ENCODE measurements at places on chromosomes 1 and 21.

DNA sequence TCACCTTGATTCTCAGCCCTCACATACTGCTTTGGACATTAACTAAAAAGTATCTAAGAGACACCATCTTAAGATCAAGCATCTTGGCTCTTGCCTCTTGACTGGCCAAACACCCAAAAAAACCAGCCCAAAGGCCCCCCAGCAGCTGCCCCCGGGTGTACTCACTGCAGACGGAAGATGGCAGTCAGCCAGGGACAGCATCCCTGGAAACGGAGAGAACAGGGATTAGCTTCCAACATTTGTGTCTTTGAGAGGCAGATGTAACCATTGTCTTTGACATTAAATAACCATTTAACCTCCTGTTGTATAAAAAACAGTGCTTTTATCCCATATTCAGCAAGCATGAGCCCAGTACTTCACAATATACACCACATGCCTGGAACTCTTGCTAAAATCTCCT lies 11.3 kb downstream of the TMEM63A start:
- DNase-seq, result no peak

- DNase-seq, result no peak
These were observed 227.0 kb downstream of the FGGY start for GRCh38 chr1:59523745-59524450.

GRCh38 chr21:15872236-15872635 lies 142.5 kb downstream of the USP25 start:
- no peak for DNase-seq

DNA sequence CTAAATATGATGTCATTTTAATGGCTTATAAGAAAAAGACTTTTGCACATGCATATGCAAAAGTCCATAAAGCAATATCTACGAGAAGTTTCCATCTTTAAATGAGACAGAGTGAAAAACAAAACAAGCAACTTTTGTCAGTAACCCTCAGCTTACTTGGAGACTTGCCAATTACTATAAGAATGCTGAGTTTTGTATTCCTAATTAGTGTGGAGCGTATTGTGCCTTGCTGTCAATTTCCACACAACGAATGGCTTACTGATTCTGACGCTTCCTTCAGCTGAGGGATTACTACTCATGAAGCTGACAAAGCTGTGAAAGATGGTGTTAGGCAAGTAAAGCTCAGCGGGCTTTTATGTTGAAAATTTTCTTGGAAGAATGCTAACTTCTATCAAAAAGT lies 440.4 kb upstream of the ADAMTS5 start:
- DNase-seq, result no peak

DNA sequence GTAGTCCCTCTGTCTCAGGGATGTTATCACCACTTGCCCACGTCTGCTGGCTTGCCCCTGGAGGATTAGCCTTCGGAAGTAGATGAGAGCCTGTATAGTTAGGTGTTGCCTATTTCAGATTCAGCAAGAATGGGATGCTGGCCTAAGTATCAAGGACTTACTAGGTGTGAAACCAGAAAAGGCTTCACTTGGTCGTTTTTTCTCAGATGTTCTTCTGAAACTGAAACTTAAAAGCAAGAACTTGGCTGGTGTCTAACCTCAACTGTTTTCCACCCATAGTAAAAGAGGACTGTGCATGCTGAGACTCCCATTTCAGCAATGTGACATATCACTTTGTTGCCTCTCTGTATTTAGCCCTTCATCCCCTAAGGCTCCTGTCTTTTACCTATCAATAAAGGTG lies 67.0 kb upstream of the LRRC53 start:
- no peak for DNase-seq

DNA sequence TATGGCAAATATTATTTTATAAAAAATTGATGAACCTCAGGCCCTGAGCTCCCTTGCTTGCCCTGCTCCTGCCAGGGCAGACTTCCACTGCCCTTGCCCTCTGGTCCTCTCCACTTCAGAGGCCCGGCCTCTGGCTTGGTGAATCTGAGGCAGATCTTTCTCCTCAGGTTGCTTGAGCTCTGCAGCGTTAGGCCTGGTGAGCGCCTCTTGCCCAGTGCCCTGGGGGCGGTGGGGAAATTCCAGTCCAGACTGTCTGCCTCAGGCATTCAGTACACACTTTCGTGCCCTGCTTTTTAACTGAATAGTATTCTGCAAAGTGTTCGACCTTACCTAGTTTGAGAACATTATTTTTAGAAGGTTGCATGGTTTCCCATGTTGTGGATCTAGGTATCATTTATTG lies 98.2 kb downstream of the PCBP3 start:
- DNase-seq, result no peak

DNA sequence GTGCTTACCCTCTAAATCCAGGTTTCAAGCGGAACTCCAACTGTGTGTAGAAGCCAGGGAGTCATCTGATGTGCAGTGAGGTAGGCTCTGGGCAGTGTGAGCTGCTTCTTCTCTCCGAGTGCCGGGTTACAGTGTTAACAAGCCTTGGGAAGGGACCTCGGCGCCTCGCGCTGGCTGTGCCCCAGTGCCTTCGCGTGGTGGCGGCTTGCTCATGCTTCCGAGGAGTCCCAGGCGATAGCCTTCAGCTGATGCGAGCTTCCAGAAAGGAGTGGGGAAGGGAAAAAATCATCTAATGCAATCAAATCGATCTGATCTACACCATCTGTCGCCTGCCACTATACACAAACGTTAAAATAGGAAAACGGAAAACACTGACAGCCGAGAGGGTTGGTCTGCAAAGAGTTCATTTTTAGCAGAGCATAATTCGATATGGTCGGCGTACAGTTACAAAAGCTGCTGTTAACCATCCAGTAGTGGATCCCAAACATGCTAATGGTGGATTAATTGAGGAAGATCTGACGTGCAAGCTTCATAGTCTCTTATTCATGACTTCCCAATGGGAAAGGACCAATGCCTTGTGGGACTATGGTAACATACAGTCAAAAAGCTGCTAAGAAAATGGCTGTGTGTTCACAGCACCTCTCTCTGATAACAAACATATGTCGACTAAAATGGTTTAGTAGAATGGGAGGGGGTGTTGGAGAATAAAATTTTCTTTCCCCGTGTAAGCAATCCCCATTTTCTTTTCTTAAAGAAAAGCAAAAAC lies 128.7 kb upstream of the DPYD start:
- no peak for DNase-seq

DNA sequence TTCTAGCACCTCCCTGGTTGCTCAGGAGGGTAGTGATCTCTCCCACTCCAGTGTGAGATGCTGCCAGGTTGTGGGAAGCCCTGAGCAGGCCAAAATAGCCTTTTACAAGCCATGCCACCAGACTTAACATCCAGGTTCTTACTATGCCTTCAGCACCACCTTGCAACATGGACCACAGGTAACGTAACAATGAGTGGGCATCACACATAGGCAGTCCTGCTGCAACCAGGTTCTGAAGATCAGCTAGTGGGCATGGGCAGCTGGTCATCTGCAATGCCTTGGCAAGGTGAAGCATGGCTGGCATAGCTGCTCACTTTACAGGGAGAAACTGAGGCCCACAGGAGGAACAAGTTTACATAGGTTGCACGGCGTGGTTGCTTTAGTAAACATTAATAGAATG lies 40.7 kb downstream of the DHCR24 start:
- no peak for DNase-seq

DNA sequence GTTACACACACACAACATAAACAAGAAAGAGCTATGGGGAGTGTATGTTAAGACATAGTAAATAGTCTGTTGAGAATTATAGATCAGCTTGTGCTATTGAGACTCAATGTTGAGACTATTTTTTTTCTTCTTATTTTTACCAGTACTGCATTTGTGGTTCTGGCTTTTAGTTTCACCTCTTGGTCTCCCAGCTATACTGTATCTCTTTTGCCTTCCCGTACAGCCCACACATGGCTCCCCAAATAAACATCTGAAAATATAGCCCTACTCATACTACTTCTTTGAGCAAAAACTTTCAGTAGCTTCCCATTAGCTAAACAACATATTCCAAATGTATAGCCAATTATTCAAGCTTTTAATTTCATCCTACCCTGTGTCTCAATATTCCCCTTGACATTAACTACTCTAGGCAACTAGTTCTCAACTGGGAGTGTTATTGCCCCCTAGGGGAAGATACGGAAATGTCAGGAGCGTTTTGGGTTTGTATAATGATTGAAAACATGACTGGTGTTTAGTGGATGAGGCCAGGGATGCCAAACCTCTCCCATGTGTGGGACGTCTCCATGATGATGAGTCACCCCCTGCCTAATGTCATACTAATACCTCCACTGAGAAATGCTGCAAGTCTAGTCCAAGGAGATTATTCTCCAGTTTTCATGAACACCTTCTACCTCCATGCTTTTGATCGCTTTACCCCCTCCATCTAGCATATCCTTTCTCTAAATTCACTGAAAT lies 6.8 kb downstream of the RPE65 start:
- DNase-seq, result peak; percentile 50

GRCh38 chr1:35589516-35590427 lies 16.7 kb downstream of the TFAP2E start:
- DNase-seq, result no peak

DNA sequence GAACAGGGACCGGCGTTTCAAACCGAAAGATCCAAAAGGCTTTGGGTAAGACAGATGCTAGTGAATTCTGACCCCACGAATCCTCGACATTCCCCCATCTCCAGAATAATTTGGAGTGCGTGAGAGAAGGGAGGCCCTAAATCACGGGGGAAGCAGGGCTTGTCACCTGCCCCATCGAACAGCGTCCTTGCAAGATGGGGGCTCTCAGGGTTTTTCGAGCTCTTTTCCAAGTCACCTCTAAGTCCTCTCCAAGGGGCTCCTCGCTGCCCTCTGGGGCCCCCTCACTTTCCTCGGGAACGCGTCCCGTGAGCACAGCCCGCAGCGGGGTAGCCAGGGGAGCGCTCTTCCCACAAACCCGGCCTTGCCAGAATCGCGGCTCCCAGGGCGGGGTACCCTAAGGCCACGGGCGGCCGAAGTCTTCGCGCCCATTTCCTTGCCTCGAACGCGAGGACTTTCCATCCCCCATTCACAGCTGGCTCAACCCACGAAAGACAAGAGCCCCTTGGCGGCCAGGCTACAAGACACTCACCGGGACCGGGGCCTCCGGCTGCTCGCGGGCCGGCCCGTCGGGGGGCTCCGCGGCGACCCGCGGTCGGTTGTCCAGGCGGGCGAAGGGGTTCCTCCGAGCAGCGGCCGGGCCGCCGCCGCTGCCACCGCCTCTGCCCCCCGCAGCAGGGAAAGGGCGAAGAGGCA lies 546 bp downstream of the DONSON start:
- DNase-seq, result no peak

DNA sequence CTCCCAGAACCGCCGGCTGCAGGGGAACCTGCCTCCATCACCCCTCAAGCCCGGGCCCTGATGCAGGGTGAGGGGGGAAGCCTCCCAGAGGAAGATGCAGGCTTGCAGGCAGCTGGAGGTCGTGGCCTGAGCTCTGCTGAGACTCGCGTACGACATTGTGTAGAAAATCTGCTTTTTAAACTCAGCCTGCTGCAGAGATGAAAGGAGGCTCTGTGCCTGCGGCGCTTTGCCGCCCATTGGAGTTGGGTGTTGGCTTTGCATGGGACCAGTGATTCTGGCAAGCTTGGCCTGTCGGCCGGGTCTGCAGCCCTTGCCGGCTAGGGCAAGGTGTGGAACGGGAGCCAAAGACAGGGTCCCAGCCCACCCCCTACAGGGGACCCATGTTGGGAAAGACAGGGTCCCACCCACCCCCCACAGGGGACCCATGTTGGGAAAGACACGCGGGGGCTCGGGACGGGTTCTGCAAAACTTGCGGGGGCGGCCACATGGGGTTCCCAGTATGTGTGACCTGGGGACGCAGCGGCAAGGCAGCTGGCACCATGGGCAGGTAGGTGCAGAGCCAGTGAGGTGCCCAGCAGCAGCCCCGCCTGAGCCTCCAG lies 55.6 kb downstream of the SLX9 start:
- DNase-seq, result no peak

GRCh38 chr1:102593276-102593675 lies 515.0 kb downstream of the COL11A1 start:
- no peak for DNase-seq

- DNase-seq, result no peak
These were observed 60.7 kb downstream of the MORN1 start for GRCh38 chr1:2330519-2331199.

All from AML-193 (cell line).